Hematopoietic multipotent progenitor cell (in vitro differentiated cells): ENCODE measurements at places on chromosomes 12 and 14.

GRCh38 chr12:24088751-24089509, 139.5 kb upstream of the SOX5 start:
- no peak for DNase-seq

GRCh38 chr14:76770521-76771436, 9.5 kb downstream of the VASH1 start:
- DNase-seq: no peak

GRCh38 chr12:53200458-53201176, 6.4 kb downstream of the ITGB7 start:
- no peak for DNase-seq

DNA sequence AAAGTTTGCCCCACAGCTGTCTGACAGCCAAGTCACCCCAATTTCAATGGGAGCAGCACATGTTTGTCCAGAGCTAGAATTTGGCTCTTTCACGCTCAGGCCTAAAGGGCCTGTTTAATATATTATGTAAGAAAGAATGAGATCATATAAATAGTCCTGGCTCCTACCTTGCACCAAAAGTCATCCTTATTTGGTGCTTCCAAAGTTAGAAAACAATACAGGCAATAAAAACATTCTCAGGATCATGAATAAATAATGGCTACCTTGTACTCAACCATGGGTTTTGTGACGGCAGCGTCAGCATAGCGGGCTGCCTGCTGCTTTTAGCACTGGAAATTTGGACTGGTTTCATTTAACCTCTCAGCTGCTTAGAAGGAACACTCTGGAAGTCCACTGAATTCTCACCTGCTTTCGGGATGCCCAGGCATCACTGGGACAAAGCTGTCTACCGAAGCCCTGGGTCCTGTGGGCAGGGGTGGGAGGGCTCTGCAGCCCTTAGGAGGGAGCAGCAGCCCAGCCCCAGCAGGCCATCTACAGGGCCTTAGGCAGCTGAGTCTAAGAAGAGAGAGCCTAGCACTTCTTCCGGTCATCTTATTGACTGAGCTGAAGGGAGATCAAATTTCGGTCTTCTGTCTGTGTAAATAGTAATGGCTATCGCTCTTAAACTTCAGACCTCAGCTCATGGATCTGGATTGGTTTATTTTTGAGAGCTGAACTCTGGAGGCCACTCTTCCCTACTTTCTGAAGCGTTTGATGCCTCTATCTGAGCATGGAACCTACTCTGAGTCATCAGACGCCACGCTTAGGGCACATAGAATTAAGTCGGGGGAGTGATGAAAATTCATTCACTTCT, 106.5 kb downstream of the SAMD4A start:
- DNase-seq: no peak

- no peak for DNase-seq
Observed at GRCh38 chr14:92273166-92273565, 49.8 kb upstream of the SLC24A4 start.
